Endodermal cell (in vitro differentiated cells): ENCODE measurements at places on chromosomes 4 and X. TPM values are rescaled to one million over a fixed set of nuclear protein-coding genes. Genes with fewer than 3 reads are reported as not detected.
A peak's percentile ranks its signal among the peaks of the same experiment; 100 is the strongest.

The CWH43 gene
- not detected in 3 replicates for total RNA-seq

The PABPC1L2B gene
- not detected in 3 replicates for total RNA-seq

DNA sequence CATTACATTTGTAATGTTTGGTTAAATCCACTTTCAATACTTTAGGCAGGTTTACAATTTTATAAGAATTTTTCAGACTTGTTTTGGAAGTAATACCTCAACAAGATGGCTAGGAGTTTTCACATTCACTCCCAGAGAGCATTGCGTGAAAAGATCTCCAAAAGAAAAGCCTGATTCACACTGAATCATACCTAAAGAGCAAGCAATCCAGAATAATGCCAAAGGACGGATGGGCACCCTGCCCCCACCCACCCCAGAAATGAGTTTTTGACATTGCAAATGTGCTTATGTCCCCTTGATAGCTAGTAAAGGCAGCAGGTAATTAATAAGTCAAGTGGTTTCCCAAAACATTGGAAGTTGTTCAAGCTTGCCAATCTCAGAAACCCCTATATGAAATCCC, 557.7 kb upstream of the TENM3 start:
- H3K4me3 ChIP-seq = no peak overlapping the region
- no peaks in the 10 kb centered on the region for H3K4me1 ChIP-seq
- no peak for DNase-seq
- H3K27ac ChIP-seq = no peak overlapping the region

DNA sequence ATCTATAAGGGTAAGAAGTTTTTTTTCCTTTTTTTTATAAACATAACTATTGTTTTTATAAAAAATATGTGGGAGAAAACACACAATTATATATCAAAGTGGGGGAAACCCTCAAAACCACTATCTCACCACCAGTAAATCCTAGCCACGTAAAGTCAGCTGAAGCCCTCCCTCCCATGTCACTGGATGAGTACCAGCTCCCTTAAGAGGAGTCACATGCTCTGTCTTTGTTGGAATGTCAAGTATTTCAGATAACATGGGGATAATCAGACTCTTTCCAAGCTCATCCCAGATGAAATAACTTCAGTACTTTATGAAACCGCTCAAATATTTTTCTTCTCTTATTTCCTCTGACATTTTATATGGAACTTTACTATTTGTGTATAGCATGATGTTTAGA, 2.4 kb downstream of the MYOZ2 start:
- H3K27ac ChIP-seq = no peak overlapping the region
- H3K4me3 ChIP-seq = no peak overlapping the region
- no peaks in the 10 kb centered on the region for H3K36me3 ChIP-seq
- DNase-seq = no peak

DNA sequence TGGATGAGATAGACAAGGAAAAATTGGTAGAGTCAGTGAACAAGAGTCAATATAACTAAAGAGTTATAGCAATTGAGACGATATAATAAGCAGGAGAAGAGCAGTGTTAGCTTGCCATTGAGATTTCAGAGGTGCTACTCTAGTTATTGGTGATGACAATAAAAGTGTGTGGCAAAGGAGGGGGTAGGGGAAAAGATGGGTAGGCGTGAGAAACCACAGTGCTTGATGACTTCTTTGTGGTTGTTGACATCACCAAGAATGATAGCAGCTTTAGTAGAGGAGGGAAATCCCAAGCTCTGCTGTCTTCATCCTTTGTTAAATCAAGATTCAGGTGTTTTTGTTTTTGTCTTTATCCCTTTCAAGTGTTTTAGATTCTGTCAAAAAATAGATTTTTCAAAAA, 179.9 kb upstream of the PPP3CA start:
- H3K36me3 ChIP-seq = no peaks in the 10 kb centered on the region
- no peaks in the 10 kb centered on the region for H3K4me1 ChIP-seq
- no peak for DNase-seq
- H3K4me3 ChIP-seq = peak overlapping the region; percentile 37
- no peak overlapping the region for H3K27ac ChIP-seq

DNA sequence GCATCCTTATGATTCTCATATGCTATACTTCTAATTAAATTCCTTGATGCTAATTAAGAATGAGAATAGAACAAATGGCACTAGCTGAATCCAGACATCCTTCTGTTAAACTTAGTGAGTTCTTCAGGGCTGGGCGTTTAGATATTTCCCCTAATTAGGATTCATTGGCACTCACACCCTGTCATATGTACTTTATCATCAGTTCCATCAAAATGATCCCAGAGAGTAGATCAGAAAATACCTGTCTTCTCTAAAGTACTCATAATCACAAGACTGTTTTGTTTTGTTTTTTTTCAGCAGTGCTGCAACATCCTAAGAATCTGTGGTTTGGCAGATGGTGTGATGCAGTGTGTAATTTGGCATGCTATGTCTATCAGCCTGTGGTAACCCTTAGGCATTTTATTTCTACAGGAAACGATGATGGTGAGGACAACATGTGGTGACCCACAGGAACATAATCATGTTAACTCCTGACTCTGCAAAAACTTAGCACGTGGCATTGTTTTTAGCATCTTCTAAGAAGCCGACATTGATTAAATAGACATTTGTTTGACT, 2528.4 kb downstream of the ARAP2 start:
- H3K4me1 ChIP-seq = no peaks in the 10 kb centered on the region
- no peaks in the 10 kb centered on the region for H3K36me3 ChIP-seq
- no peak for DNase-seq
- H3K27ac ChIP-seq = no peak overlapping the region
- H3K4me3 ChIP-seq = no peak overlapping the region
- no peaks in the 10 kb centered on the region for H3K27me3 ChIP-seq

GRCh38 chrX:40570346-40571093, 10.2 kb upstream of the ATP6AP2 start:
- H3K27me3 ChIP-seq = no peaks in the 10 kb centered on the region
- H3K36me3 ChIP-seq = no peaks in the 10 kb centered on the region
- H3K4me1 ChIP-seq = no peaks in the 10 kb centered on the region
- peak; percentile 75 for DNase-seq
- no peak overlapping the region for H3K4me3 ChIP-seq
- H3K27ac ChIP-seq = no peak overlapping the region

GRCh38 chr4:174859904-174860303, 30.9 kb upstream of the GLRA3 start:
- H3K27ac ChIP-seq = no peak overlapping the region
- H3K4me3 ChIP-seq = no peak overlapping the region
- no peaks in the 10 kb centered on the region for H3K4me1 ChIP-seq
- no peaks in the 10 kb centered on the region for H3K36me3 ChIP-seq
